ENCODE measurements at places on chromosomes 16 and 17.

- no peaks in the 10 kb centered on the region for H3K36me3 ChIP-seq
- no peaks in the 10 kb centered on the region for H3K27me3 ChIP-seq
- peak overlapping the region; percentile 97 for H3K4me3 ChIP-seq
- H3K27ac ChIP-seq: peak overlapping the region; percentile 95
Observed at GRCh38 chr16:69187446-69188235, 677 bp downstream of the SNTB2 start.

- H3K4me1 ChIP-seq: no peaks in the 10 kb centered on the region
- H3K4me3 ChIP-seq: no peak overlapping the region
- H3K27me3 ChIP-seq: no peaks in the 10 kb centered on the region
- no peak for DNase-seq
Observed at GRCh38 chr17:1033503-1033902, 36.6 kb downstream of the TIMM22 start.

DNA sequence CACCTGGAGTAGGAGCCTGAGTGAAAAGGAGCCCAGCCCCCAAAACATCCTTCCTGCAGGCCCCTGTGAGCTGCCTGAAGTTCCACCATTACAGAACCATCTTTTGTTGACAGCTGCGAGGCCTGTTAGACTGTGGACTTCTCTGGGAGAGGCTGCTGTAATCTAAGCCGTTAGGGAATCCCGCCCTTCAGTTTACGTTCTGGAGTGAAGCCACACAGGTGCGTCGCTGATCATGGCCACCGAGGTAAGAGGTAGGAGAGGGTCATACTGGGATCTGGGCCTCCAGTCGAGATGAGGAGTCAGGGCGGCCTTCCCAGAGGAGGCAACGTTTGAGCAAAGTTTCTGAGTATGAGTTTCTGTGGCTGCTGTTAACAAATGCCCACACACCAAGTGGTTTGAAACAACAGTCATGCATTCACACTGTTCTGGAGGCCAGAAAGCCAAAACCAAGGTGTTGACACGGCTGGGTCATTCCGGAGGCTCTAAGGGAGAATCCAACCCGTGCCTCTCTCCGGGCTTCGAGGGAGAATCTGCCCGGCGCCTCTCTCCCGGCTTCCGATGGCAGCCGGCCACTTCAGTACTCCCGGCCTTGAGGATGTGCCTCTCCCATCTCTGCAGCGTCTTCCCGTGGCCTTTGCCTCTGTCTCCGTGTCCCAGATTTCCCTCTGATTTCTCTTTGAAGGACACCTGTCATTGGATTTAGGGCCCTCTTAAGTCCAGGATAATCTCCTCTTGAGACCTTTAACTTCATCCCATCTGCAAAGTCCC lies 26.6 kb upstream of the ATP2C2 start:
- no peaks in the 10 kb centered on the region for H3K36me3 ChIP-seq
- no peak overlapping the region for H3K27ac ChIP-seq
- no peaks in the 10 kb centered on the region for H3K4me1 ChIP-seq
- DNase-seq: no peak
- H3K4me3 ChIP-seq: no peak overlapping the region
- H3K27me3 ChIP-seq: no peaks in the 10 kb centered on the region

- no peaks in the 10 kb centered on the region for H3K27me3 ChIP-seq
- no peak overlapping the region for H3K4me3 ChIP-seq
- H3K27ac ChIP-seq: no peak overlapping the region
- DNase-seq: no peak
- H3K36me3 ChIP-seq: no peaks in the 10 kb centered on the region
Observed at GRCh38 chr16:81461766-81462165, 17.2 kb downstream of the CMIP start.

GRCh38 chr17:27449541-27449940 lies 6.7 kb upstream of the KSR1 start:
- no peak overlapping the region for H3K4me3 ChIP-seq
- no peaks in the 10 kb centered on the region for H3K36me3 ChIP-seq

- H3K27me3 ChIP-seq: no peaks in the 10 kb centered on the region
- H3K36me3 ChIP-seq: no peaks in the 10 kb centered on the region
- no peak overlapping the region for H3K4me3 ChIP-seq
- no peak for DNase-seq
Observed at GRCh38 chr16:15031179-15031578, 24.7 kb downstream of the NTAN1 start.

GRCh38 chr17:78257810-78258322 lies 26.4 kb downstream of the TMEM235 start:
- H3K27ac ChIP-seq: no peak overlapping the region
- no peak overlapping the region for H3K4me3 ChIP-seq
- H3K27me3 ChIP-seq: no peaks in the 10 kb centered on the region
- H3K4me1 ChIP-seq: no peaks in the 10 kb centered on the region
- no peaks in the 10 kb centered on the region for H3K36me3 ChIP-seq
- no peak for DNase-seq

DNA sequence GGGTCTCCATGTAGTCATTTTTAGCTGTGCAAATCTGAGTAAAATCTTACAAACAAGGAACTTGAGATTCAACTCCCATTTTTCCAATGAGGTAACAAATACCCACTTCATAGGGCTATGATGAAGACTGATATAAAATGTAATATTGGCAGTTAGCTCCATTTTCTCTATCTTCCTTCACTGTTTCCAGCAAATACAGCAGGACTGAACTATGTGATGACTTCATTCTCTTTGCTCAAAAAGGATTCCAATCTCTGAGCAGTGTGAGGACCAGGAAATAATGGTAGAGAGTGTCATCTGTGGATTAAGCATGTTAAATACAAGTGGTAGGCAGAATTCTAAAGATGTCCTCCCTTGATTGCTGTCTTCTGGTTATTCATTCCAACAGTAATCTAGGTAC lies 18.3 kb downstream of the RND2 start:
- no peaks in the 10 kb centered on the region for H3K4me1 ChIP-seq
- no peak for DNase-seq
- H3K27me3 ChIP-seq: no peaks in the 10 kb centered on the region
- no peaks in the 10 kb centered on the region for H3K36me3 ChIP-seq
- H3K4me3 ChIP-seq: no peak overlapping the region

- no peak for DNase-seq
- no peaks in the 10 kb centered on the region for H3K36me3 ChIP-seq
- no peak overlapping the region for H3K4me3 ChIP-seq
- no peaks in the 10 kb centered on the region for H3K27me3 ChIP-seq
Observed at GRCh38 chr17:82915010-82915756, 75.4 kb upstream of the ZNF750 start.

- no peaks in the 10 kb centered on the region for H3K27me3 ChIP-seq
- no peaks in the 10 kb centered on the region for H3K36me3 ChIP-seq
- H3K4me1 ChIP-seq: no peaks in the 10 kb centered on the region
- H3K27ac ChIP-seq: peak overlapping the region; percentile 64
Observed at GRCh38 chr17:45345246-45345553, 28.4 kb upstream of the MAP3K14 start.

GRCh38 chr17:64736804-64737492 lies 74.8 kb upstream of the SMURF2 start:
- H3K36me3 ChIP-seq: no peaks in the 10 kb centered on the region
- H3K27ac ChIP-seq: no peak overlapping the region
- H3K4me3 ChIP-seq: no peak overlapping the region
- H3K27me3 ChIP-seq: no peaks in the 10 kb centered on the region
- no peak for DNase-seq

- no peak overlapping the region for H3K4me3 ChIP-seq
- no peak overlapping the region for H3K27ac ChIP-seq
- no peak for DNase-seq
- no peaks in the 10 kb centered on the region for H3K36me3 ChIP-seq
- peaks cover 4% of the 10 kb centered on the region for H3K27me3 ChIP-seq
- H3K4me1 ChIP-seq: no peaks in the 10 kb centered on the region
Observed at GRCh38 chr17:74892013-74892841, 1.2 kb downstream of the FADS6 start.

DNA sequence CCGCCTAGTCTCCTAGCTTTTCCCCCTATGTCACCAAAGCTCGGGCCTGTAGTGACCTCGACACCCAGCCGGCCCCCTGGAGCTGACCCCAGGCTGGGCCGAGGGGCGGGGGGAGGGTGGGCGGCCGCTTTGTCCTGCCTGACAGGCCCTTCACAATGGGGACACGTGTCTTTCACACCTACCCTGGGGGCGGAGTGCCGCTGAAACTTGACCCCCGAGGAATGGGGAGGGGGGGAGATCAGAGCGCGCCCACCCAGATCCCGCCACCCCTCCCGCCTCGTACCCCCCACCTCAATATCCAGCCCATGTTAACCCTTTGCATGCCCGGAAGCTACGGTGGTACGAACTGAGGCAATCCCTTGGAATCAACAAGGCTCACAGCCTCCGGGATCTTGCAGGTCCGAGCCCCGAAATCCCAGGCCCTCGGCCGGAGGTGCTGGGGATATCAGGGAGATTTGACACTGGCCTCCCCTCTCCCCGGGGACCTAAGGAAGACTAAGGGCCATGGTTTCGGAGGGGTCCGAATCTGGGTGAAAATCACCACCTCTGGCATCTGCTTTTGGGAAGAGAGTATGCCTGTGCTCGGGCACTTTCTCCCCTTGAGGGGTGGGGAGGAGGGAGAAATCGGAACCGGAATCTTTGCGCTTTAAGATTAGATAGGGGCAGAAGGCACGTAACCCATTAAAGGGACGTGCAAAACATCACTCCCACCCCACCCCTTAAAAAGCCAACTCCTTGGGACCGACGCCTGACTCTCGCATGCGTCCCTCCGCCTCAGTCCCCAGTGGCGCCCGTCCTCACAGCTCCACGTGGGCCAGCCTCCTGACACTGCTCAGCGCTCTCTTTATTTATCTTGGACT lies 2.6 kb downstream of the NOG start:
- H3K4me1 ChIP-seq: no peaks in the 10 kb centered on the region
- DNase-seq: no peak
- H3K36me3 ChIP-seq: no peaks in the 10 kb centered on the region
- H3K27me3 ChIP-seq: peaks cover 24% of the 10 kb centered on the region

GRCh38 chr17:12605222-12605621 lies 60.5 kb upstream of the MYOCD start:
- H3K36me3 ChIP-seq: no peaks in the 10 kb centered on the region
- no peak overlapping the region for H3K27ac ChIP-seq
- DNase-seq: no peak
- H3K27me3 ChIP-seq: no peaks in the 10 kb centered on the region
- H3K4me3 ChIP-seq: no peak overlapping the region

Measured in uterus (tissue), 4 donors.